ENCODE measurements at places on chromosomes 5 and 9. TPM values are rescaled to one million over a fixed set of nuclear protein-coding genes. Genes with fewer than 3 reads are reported as not detected.

Gene AP3S1
- polyA plus RNA-seq: 78.6 TPM

Gene RNF208
- polyA plus RNA-seq: 8.1 TPM

Gene TIMD4
- 0.19 TPM for polyA plus RNA-seq

Gene TXNDC8
- not detected for polyA plus RNA-seq

Gene PCDHA9
- polyA plus RNA-seq: 0.03 TPM

Gene KLHL3
- polyA plus RNA-seq: 3.1 TPM

Gene PRKACG
- polyA plus RNA-seq: not detected

Gene SECISBP2
- 22.7 TPM for polyA plus RNA-seq

DNA sequence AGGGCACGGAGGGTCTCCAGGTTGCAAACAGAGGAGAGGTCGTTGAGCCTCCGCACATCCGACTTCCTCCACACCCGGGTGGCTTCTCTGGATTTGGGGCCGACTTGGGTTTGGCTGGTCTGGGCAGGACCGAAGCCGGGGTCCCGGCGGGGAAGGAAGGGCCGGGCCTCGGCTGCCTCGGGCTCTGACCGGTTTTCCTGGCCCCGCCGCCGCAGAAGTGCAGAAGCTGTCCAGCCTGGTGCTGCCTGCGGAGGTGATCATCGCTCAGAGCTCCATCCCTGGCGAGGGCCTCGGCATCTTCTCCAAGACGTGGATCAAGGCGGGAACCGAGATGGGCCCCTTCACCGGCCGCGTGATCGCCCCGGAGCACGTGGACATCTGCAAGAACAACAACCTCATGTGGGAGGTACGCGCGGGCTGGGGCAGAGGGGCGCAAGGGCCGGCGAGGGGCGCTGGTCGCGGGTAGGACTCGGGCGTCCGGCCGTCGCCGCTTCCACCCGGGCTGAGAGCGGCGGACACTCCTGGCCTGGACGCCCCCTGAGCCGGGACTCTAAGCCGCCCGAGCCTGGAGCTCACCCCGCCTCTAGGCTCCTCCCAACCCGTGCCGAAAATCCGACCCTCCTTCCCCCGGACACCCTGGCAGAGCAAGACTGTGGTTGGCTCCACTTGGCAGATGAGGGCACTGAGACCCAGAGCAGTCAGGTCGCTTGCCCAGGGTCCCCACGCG, 2.2 kb downstream of the PRDM12 start:
- DNase-seq: no peak

DNA sequence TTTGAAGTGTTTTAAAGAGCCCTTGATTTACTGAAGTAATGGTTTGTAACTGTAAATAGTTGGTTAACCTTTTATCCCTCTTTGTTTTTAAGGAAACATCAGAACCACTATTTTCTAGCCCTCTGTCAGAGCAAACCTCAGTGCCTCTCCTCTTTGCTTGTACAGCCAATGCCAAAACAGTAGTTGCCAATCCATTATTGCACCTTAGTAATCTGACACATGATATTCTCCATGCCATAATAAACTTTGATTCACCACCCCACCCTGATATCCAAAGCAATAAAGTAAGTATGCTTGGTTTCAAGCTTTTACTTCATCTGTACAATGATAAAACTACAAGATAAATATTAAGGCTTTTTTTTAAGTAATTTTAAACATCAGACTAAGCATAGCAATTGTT, 100.8 kb downstream of the DMXL1 start:
- DNase-seq: no peak

DNA sequence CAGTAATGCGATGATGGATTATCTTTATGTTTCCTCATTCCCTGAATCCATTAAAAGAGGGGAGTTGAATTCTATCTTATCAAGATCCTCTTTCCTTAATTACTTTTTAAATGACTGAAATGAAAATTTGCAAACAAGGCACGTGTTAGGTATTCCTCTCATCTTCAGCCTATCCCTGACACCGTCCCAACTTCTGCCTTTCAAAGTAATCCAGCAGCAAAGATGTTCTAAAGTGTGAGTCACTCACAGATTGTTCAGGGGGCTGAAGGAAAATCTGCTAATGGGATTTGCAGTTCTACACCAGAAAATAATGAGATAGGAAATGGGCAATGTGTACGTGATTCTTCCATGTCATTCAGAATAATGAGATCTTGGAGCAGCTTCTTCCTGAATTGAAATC, 403.0 kb downstream of the ARHGEF28 start:
- no peak for DNase-seq

- no peak for DNase-seq
These were observed 31.1 kb downstream of the TRIO start for GRCh38 chr5:14174230-14174636.

DNA sequence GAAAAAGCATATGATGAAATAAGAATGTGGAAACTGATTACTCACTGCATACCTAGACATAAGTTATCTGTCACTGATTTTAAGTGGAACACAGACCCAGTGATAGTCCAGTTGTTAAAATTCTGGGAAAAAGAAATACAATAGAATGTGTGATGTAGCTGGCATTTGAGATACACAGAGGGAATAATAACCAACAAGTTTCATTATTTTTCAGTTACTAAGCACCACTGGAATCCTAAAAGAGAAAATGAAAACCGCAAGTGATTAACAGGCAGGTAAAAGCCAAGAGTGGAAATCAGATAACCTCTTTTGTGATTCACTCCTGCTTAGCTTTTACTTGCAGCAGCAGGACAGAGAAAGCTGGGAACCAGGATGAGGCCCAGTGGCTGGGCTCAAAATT, 994.0 kb upstream of the SEMA6A start:
- no peak for DNase-seq

DNA sequence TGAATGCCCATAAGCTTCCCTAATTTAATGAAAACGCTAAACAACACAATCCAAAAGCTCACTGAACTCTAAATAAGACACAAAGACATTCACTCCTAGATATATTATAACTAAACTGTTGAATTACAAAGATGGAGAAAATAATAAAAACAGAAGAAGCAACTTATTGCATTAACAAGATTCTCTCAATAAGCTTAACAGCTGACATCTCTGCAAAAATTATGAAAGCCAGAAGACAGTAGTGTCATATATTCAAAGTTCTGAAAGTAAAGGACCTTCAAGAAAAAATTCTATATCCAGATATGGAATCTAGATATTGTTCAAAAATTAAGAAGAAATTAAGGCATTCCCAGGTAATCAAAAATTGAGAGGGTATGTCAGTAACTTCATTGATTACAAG, 957.8 kb upstream of the TYRP1 start:
- DNase-seq: no peak

DNA sequence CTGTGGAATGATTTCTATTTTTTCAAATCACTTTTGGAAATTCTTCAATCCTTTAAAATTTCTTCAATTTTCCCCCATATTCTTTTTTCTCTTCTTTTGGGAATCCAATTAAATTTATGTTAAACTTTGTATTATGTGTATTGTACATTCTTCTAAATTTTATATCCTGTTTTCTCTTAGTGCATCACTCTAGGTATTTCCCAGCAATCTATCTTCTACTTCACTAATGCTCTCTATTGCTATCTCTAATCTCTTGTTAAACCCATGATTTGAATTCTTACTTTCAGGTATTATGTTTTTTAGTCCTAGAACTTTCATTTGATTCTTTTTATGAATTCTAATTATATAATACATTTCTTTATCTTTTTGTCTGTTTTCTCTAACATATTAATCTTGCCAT, 23.4 kb upstream of the SLC24A2 start:
- DNase-seq: no peak

- no peak for DNase-seq
These were observed 99.9 kb upstream of the PITX1 start for GRCh38 chr5:135133698-135134515.

GRCh38 chr5:167964529-167964928, 326.9 kb upstream of the WWC1 start:
- DNase-seq: no peak

DNA sequence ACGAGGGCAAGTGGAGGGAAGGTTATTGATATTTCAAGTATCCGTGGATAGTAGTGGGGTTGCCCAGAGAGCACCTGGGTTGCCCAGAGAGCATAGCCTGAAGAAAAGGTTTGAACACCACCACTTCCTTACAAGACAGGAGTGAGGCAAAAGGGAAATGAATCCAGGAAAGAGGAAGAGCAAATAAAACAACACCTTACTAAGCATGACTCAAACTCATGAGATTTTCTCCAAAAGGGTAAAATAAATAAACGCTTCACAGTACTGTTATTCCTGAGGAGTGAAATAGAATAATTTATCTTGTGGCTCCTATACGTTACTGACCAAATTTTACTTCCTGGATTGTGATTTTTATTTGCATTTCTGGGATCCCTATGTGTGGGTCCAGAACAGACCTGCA, 65.2 kb upstream of the PTPRD start:
- DNase-seq: no peak

DNA sequence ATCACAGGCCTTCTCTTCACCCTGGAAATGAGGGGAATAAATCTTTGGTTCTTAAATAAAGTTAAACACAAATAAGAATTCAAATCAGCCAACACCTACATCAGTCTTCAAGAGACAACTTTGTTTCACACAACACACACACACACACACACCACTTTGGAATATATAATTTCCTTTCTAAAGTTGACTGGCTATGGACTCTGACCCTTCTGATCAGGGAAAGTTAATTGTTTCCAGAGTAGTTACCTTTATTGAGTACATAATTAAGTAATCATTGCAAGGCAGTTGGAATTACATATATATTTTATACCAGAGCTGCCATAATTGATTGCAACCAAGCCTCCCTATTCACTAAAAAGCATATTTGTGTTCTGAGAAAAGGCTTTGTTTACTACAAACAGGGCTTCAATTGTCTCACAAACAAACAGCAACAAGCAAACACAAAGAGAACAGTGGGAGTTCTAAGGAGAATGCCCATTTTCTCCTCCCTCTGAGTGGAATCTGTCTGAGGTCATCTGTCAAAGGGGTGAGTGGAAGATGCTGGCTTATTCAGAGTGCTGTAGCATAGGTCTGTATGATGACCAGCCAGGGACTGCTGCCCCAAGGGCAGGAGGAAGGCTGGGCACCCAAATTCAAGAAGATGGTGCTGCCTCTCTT, 136.6 kb downstream of the SEMA6A start:
- no peak for DNase-seq

GRCh38 chr5:108259306-108259705, 122.6 kb downstream of the FBXL17 start:
- no peak for DNase-seq

DNA sequence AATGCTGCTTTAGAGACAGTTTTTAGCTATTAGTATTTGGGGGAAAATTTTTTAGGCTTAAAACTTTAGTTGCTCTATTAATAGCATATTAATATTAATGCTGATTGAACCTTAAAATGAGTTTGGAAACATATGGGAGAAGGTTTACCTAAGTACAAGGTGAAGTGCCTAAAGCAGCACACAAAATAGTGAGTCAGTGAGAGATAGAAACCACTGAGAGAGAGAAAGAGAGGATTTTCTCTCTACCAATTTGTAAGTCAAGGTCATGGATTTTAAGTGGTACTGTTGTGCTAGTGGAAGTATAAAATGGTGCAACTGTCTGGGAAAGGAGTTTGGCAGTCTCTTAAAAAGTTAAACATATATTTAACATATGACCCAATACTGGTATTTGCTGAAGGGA, 64.9 kb downstream of the MARCHF3 start:
- DNase-seq: no peak

DNA sequence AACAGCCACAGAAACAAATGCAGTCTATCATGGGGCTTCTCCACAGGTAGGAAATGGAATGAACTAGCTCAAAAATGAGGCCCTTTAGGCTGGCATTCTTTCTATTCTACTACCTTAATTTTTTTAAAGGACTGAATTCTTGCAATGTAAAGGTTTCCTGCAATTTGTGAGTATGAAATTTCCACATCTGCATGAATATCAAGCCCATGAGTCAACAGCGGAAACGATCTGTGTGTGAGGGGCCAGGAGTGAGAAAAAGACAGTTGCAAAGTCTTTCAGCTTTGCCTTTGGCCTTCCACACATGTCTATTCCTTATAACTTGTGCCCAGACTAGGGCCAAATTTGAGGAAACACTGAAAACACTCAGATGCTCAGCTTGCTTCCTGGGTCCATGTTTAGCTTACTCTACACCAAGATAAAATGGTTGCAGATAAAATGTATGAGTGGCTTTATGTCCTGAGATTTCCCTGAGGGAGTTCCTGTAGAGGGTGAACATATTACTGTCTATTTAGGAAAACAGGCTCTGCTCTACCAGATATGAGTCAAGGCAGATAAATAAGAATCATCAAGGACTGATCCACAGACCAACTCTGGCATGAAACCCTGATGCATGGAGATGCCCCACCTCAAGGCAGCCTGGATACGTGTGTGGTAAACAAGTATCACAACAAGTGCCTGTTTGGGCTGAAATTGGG, 46.5 kb downstream of the RETREG1 start:
- no peak for DNase-seq

- no peak for DNase-seq
These were observed 24.2 kb downstream of the C9orf50 start for GRCh38 chr9:129596541-129597331.

GRCh38 chr5:66841264-66841663, 245.1 kb downstream of the MAST4 start:
- DNase-seq: no peak

- DNase-seq: no peak
These were observed 1.8 kb downstream of the TCERG1 start for GRCh38 chr5:146448783-146449519.

- no peak for DNase-seq
These were observed 353 bp upstream of the PAX5 start for GRCh38 chr9:37034305-37034937.

- DNase-seq: no peak
These were observed 8.9 kb upstream of the C5orf58 start for GRCh38 chr5:170223906-170224305.

- DNase-seq: no peak
These were observed 62.2 kb upstream of the GNE start for GRCh38 chr9:36320466-36320865.

DNA sequence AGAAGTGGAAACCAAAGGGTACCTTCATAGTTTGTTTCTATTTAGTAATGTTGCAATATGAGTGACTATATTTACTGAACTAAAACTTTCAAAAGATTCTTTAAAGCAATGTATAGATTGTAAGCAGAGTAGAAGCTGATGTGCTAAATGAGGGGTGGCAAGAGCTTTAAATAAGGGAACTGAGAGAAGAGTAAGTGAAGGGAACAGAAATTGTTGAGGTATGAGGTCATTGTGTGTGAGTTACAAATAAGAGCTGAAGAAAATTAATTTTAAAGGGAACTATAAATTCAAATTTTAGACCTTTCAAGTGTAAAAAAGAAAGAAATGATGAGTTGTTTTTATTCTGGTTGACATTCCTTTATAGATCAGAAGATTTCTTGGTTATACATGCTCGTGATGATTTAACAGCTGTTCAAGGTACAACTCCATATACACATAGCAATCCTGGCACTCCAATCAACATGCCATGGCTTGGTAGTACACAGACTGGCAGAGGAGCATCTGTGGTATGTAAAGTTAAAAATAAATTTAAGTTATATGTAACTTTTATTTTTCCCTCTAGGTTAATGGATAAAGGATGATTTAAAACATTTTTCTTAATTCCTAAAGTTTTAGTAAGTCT, 135.1 kb upstream of the TNFAIP8 start:
- no peak for DNase-seq

DNA sequence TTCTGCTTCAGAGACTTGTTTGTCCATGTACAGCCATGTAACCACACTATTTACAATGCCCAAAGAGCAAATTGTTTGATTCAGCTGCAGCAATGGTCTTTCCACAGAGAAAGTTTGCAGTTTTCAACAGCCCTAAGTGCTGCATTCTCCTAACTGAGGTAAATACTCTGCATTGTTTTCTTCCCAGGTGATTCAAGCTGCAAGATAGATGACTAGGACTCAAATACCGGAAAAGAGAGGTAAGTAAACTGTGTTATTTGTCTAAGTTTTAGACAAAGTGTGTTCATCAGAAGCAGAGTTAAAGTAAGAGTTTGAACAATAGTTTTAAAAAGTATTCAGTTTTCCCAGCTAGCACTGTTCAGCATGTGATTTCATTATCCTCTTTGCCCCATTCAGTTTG, 1046.7 kb upstream of the C9orf72 start:
- no peak for DNase-seq

Measured in urinary bladder (tissue), 4 donors.